ENCODE measurements at places on chromosomes 12 and 14.

DNA sequence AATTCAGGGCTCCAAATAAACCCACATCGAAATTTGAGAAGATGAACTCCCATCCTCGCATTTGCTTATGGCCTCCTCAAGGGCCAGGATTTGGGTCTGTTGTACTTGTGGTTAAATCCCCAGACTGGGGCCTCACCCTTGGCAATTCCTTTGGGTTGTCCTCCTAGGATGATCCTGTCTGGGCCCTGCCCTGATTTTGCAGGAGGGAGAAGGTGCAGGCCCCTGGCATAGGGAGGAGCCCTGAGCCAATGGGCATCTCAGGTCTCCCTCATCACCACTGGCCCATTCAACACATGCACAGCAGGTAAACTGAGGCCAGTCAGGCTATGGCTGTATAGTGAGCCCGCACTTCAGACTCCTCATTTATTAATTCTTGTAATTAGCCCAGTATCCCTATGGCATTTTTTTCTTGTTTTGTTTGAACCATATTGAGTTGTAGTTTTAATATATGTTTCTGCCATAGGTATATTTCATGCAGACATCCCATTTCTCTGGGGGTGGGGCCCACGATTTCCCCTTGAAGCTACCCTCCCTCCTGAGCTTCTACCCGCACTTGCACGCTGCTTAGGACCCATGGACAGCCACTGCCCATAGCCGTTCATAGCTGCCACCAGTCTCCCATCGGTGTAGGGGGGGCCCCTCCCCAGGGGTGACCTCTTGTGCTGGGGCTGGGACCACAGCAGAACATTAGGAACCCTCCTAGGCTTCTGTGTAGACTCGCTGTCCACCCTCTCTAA is 67.1 kb upstream of the DDX11 start:
- no peak overlapping the region for H3K27ac ChIP-seq
- H3K27me3 ChIP-seq = no peaks in the 10 kb centered on the region
- H3K36me3 ChIP-seq = no peaks in the 10 kb centered on the region
- no peak overlapping the region for H3K4me3 ChIP-seq
- H3K4me1 ChIP-seq = no peaks in the 10 kb centered on the region
- DNase-seq = no peak

- no peak overlapping the region for H3K27ac ChIP-seq
- no peak for DNase-seq
- H3K4me3 ChIP-seq = no peak overlapping the region
- no peaks in the 10 kb centered on the region for H3K36me3 ChIP-seq
- H3K4me1 ChIP-seq = no peaks in the 10 kb centered on the region
- no peaks in the 10 kb centered on the region for H3K27me3 ChIP-seq
Observed at GRCh38 chr14:22131749-22132476, 457.1 kb downstream of the DAD1 start.

GRCh38 chr12:107457362-107457935 is 228.2 kb upstream of the PWP1 start:
- H3K4me1 ChIP-seq = no peaks in the 10 kb centered on the region
- H3K27me3 ChIP-seq = no peaks in the 10 kb centered on the region
- DNase-seq = no peak
- H3K36me3 ChIP-seq = no peaks in the 10 kb centered on the region

DNA sequence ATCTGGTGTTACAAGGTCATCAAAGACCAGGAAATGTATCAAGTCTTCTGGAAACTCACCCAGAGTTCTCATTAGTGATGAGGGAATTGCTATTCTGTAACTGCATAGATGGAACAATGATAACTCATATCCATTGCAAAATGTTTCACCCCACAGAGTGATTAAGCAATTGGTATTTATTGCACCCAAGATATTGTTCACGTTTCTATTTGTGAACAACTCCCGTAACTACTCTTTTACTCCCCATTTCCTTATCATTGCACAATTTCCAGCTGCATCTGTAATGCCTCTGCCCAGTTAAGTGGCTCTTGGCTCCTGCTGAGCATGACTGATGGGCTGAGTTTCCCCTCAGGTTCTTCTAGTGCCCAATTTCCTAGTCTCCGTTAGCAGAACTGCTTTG is 108.7 kb upstream of the PRICKLE1 start:
- H3K4me3 ChIP-seq = no peak overlapping the region
- H3K27me3 ChIP-seq = no peaks in the 10 kb centered on the region
- H3K36me3 ChIP-seq = no peaks in the 10 kb centered on the region
- no peak for DNase-seq
- H3K27ac ChIP-seq = no peak overlapping the region
